Neural crest cell (in vitro differentiated cells): ENCODE measurements at places on chromosomes 2 and 18. TPM values are rescaled to one million over a fixed set of nuclear protein-coding genes. Genes with fewer than 3 reads are reported as not detected.

GRCh38 chr18:45284174-45284573 is 331.1 kb upstream of the SLC14A2 start:
- no peak for DNase-seq

GRCh38 chr18:37665346-37665745 is 99.7 kb upstream of the CELF4 start:
- no peak for DNase-seq

GRCh38 chr2:11850082-11850481 is 103.7 kb downstream of the LPIN1 start:
- DNase-seq = no peak

DNA sequence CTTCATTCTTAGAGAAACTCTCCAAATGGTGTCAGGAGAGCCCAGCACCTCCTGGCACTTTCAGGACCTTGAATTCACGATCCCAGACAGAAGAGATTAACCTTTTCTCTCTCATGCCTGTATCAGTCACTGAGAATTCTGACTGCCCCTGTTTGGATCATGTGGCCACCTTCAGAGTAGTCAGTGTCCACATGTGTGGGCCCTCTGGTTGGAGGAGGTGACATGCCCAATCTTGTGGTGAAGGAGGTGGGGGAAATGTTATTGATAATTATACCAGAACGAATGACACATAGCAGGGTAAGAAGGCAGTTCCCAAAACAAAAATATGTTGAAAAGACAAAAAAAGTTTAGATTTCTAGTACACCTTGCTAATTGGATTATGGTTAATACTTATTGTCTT is 31.7 kb downstream of the UBXN4 start:
- no peak for DNase-seq

- no peak for DNase-seq
These were observed 89.2 kb upstream of the GLS start for GRCh38 chr2:190791347-190791975.

- no peak for DNase-seq
These were observed 36.9 kb downstream of the ADI1 start for GRCh38 chr2:3482363-3482821.

DNA sequence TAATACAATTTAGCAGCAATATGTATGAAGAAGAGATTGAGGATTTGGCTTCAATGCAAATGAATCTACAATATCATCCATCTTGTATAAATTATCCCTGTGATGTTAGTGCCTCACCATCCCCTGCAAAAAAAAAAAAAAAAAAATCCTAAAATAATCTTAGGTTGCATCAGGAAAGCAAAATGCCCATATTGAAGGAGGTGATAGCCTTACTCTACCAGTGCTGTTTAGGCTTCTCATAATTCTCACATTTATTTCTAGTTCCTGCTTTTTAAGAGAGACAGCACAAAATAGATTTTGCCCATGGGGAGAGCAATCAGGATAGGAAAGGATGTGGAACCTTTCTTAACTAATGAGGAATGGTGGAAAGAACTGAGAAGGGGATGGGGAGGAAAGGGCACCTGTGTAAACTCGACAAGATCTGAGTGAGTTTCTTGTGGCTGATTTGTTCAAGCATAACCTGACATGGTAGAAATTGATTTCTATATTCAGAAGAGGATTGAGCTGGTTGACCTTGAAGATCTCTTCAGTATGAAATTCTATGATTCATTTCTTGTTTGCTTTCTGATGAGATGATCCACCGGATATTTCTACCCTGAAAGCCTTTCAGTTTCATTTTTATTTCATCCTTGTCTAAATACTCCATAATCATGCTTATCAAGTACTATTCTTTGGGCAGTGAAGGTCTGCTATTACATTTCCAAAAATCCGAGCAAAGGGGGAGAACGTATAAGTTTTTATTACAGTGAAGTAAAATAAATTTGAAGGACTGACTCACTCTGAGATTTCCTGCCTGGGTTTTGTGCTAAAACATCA is 391.2 kb downstream of the PTPRM start:
- no peak for DNase-seq

GRCh38 chr2:105873721-105874120 is 129.0 kb downstream of the NCK2 start:
- DNase-seq = no peak

GRCh38 chr2:95181774-95182173 is 16.2 kb downstream of the ZNF2 start:
- no peak for DNase-seq

- no peak for DNase-seq
These were observed 11.7 kb downstream of the TTC32 start for GRCh38 chr2:19890104-19890503.

DNA sequence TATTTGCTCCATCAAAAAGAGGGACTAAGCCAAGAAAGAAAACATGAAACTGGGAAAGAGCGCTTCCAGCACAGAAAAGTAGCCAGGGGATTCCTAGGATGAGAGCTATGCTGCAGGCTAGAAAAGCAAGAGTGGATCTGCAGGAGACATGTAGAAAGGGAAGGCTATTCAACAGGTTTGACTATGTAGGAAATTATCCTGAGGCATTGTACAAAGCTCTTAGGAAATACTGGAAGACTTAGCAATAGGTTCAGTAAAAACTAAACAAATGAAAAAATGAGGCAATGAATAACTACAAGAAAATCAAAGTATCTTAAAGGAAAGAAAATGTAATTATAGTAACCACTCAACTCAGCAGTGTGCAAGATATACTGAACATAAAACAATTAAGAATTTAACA is 229.5 kb upstream of the FBXO11 start:
- no peak for DNase-seq

GRCh38 chr2:68925295-68925896 is 27.3 kb downstream of the GKN2 start:
- peak; percentile 45 for DNase-seq

DNA sequence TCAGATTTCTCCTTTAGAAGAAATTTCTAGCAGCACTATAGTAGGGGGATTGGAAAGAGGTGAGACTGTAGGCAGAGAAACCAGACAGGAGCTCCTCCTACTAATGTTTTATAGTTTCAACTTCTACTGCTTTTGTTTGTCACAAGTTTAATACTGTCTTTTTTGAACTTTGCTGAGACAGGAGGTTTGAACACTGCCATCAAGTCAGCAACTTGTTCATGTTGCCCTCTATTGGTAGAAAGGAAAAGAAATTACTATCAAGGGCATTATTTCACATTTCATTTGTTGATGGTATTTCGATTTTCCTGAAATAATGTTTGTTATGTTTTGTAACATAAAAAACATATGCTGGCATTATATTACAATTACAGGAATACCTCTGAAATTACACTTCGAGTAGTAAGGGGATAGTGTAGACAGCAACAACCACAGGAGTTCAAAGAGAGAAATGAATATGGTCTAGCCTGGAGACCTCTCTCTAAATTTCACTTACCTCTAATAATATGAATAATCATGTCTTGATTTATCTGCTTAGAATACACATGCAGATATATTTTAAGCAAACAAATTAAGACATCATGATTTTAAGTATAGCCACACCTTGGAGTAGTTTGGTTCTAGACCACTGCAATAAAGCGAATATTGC is 12.4 kb upstream of the CCDC88A start:
- DNase-seq = no peak

GRCh38 chr2:32732120-32732519 is 104.3 kb downstream of the TTC27 start:
- DNase-seq = no peak

DNA sequence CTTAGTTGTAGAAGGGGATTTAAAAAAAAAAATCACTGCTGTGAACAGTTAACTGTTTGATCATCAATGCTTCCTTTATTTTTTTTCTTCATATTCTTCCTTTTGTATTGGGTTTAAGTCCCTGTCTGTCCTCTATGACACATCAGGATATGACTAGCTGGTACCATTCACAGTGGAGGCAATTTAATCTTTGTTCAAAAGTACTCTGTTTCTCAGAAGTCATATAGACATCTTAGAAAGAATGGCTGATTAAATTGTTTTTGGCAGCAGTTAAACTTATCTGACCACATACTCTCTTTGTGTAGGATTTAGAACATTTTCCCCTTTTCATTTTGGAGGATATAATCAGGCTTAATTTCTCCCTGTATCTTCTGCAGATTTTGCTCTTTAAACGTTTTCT is 807.8 kb upstream of the CDH2 start:
- DNase-seq = no peak

DNA sequence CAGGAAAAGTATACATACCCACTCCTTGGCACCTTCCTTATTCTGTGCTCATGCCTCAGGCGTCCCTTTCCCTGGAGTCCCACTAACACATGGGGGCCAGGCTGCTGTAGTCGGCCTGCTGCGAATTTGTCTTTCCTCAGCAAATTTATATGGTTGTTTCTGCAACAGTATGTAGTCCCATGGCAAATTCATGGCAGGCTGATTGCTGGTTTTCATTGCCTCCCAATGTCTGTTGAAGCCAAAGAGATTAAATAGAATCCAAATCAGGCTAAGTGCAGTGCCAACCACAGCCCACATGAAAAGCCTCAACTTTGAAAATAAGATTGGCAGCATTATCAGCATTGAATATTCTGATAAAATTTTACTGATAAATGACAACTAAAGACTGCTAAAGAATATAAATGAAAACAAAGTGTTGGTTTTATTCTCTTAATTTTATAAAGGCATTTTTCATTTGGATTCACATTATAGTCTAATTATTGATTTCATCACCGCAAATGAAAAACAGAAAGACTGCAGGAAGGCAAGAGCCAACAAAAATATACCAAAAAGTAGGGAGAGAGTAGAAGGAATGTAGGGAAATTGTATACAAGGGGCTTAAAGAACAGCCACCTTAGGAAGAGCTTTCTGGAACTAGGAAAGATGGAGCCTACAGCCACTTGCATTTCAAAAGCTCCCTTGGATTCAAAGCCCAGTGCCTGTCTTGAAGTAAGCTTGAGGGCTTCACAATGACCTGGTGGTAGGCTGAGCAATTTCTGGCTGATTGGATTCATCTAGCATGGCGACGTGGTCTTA is 283.7 kb upstream of the MMADHC start:
- no peak for DNase-seq

GRCh38 chr2:196565106-196565765 is 74.3 kb upstream of the CCDC150 start:
- DNase-seq = no peak

DNA sequence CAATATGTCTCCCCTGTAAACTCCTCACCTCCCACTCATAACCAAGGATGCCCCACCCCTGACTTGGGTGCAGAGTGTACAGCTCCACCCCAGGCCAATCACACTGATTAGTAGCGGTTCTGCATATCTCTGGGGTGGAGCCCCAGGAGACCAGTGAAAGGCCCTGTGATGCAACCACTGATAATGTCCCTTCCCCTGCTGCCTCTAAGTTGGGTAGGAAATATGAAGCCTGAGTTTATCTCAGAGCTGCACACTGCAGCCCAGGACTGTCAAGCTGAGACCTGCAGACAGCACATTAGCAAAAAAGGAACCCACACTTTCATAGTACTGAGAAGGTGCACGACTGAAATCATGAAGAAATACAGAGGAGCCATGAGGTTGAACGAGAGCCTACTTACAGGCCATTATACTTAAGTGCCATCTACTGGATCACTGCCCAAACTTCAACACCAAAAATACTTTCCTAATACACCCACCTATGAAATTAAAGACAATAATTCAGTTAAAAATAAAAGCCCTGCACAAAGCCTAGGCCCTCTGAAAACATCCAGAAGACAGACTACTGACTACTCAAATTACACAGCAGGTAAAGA is 455.4 kb upstream of the LRRTM4 start:
- no peak for DNase-seq

DNA sequence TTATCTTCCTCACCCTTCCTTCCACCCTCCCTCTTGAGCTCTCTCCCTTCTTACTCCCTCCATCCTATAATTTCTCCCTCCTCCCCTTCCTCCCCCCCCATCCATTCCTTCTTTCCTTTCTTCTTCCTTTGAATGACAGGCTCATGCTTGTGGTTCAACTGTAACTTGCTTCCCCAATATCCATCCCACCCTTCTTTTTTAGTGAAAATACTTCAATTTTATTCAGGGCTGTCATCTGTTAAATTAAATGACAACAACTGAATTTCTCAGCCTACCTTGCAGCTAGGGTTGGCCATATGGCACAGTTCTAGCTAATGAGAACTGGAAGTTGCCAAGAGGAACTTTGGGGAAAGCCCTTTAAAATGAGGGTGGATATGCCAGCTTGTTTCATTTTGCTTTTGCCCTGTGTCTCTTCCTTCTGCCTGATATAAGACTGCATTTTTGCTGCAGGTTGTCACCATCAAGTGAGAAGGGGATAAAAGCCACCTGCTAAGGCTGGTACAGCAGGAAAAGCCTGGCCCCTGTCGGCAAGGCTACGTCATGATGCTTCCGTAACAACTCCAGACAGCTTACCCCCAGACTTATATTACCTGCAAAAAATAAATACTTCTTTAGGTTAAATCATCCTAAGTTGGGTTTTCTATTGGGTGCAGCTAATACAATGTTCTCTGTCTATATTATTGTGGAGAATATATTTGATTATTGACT is 121.8 kb downstream of the NXPH2 start:
- no peak for DNase-seq

DNA sequence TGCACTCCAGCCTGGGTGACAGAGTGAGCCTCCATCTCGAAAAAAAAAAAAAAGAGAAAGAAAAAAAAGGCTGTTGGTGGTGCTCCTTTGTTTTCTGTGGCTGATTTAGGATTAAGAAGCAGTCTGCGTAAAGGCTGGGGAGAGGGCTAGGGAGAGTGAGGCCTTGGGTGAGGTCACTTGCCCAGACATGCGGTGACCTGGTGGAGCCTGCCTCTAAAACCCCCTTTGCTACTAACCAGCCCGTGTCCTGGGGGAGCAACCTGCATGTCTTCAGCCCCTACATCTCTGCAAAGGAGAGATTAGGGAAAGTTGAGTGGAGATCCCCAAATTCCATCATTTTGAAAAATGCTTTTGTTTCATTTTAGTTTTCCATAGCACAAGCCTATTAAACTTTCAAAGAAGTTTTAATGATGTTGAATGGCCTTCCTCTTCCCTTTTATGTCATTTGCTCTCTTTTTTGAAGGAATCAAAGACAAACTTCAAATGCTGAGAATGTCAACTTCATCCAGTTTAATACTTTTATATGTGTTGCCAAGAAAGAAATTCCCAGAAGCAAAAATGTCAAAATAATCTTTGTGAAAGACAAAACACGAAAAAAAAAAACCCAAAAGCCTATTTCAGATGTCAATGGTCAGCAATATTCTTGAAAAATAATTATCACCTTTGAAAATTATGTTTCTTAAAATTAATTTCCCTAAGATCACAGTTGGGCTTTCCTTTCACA is 38.9 kb upstream of the RALBP1 start:
- DNase-seq = no peak

The LRRC30 gene
- not detected in 2 replicates for total RNA-seq

The DSG2 gene
- total RNA-seq = 18.4 and 19.4 TPM in 2 replicates

The CNTNAP5 gene
- total RNA-seq = 0.56 and 1.1 TPM in 2 replicates

The EPHA4 gene
- total RNA-seq = 105 and 108 TPM in 2 replicates

The CTAGE1 gene
- total RNA-seq = not detected in 2 replicates

The CAPN13 gene
- total RNA-seq = not detected in 2 replicates

The CRYGD gene
- total RNA-seq = not detected in 2 replicates

The SGPP2 gene
- not detected in 2 replicates for total RNA-seq

The KCNE4 gene
- total RNA-seq = 0.09 TPM in 1 of 2 replicates, not detected in the other

The TMEM18 gene
- 27.7 and 28.2 TPM in 2 replicates for total RNA-seq
